ENCODE measurements at places on chromosomes 7 and 10.

DNA sequence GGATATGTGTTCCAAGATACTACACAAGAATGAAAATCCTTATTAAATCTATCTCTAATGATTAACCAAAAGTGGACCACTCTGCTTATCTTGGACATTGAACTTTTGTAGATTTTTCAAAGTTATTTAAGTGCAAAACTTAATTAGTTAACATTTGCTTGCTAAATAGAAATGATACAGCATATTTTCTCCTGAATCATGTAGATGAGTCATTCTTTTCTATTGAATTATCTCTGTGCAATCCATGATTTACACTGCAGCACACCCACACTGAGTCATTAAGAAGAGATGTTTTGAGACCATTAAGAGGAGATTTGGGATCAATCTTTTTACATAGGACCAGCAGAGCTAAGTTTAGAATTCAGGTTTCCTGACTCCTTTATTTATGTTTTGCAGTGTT is 6.6 kb upstream of the ABCC2 start:
- peak; percentile 78 for DNase-seq

- no peak for DNase-seq
Observed at GRCh38 chr7:32428546-32428945, 61.6 kb downstream of the LSM5 start.

GRCh38 chr7:28434510-28434909 is 22.2 kb downstream of the CREB5 start:
- DNase-seq, result no peak

- no peak for DNase-seq
Observed at GRCh38 chr7:76430211-76430610, 5.5 kb downstream of the ZP3 start.

GRCh38 chr10:78574547-78574946 is 494.2 kb upstream of the ZMIZ1 start:
- DNase-seq, result no peak

DNA sequence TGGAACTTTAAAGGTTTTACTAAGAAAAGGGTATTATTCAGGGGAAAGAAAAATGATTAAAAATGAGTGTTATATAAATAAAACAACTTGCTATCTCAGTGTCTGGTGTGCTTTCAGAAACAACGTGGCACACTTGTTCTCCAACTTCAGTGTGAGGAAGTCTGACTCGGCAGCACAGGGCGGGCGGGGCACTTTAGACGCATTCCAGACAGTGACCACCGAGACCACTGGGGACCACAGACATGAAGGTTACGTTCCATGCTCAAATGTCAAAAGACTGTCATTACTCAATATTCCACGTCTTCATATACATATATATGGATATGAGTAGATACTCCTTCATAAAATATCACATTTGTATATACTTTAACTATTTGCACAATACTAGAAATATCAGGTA is 87.0 kb downstream of the LARP4B start:
- DNase-seq, result peak; percentile 33

DNA sequence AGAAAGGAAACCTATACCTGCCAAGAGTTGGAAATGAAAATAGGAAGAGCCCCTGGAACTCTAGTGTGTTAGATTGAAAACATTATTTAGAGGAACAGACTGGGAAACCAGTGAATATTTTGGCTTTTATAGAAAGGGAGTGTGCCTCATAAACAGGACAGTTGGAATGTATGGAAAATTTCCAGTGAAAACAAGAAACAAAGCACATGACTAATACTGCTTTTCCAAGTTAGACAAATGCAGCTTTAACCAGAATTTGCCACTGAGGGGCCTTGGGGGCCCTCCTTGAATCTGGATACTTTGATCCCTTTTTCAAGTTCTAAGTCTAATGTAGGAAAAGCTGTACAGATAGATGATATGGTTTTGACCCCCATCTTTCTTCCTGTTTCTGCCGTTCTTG is 21.2 kb downstream of the ITGB8 start:
- DNase-seq, result no peak

DNA sequence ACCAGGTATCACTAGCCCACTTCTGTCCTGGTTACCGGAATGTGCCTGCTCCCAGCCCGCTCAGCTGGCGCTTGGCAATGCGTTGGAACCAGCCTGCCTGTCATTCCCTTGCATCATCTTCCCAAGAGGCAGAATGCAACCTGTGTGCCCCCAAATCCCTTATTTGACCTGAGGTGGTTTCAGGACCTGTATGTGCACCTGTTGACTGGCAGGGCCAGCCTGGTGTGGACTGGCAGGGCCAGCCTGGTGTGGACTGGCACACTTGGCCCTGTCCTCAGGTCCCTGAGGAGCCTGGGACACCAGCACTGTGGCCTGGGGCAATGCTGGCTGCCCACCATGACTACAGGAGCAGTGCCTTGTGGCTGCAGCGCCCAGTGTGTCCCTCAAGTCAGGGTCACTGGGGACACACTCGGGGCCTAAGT is 38.2 kb downstream of the ZNF467 start:
- no peak for DNase-seq

DNA sequence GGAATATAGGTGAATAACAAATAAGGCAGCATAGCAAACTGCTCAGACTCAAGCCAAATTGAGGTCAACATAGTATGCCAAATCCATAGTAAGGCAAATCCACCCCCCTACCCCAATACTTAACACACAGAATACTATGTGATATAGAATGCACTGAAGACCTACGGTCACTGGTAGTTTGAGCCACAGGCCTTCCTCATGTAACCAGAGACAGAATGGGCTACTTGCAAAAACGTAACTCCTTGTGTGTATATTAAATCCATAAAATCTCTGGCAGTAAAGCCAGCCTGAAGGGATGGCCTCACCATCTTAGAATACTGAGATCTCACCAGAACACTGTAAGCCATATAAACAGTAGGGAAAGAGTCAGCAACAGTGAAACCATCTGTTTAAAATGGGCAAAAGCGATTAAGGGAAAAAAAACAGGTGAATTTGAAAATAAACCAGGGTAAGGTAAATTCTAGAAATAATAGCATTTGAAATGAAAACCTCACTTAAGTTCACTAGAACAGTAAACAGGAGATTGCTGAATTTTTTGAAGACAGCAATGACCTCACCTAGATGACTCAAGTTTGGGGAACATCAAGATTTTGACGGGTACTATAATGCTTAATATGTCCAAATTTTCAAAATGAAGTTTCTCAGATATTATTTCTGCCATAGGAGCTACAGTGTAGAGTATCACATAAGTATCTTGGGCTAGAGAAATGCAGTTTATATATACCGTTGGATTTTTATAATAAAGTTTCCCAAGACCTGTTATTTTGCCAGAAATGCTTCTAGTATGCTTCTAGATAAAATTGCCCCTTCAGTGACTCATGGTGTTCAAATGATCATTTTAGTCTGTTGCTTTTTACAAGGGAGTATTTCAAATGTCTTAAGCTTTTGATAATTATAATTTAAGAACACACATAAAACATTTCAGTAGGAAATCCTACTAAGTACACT is 13.9 kb downstream of the HNRNPA2B1 start:
- DNase-seq, result no peak

DNA sequence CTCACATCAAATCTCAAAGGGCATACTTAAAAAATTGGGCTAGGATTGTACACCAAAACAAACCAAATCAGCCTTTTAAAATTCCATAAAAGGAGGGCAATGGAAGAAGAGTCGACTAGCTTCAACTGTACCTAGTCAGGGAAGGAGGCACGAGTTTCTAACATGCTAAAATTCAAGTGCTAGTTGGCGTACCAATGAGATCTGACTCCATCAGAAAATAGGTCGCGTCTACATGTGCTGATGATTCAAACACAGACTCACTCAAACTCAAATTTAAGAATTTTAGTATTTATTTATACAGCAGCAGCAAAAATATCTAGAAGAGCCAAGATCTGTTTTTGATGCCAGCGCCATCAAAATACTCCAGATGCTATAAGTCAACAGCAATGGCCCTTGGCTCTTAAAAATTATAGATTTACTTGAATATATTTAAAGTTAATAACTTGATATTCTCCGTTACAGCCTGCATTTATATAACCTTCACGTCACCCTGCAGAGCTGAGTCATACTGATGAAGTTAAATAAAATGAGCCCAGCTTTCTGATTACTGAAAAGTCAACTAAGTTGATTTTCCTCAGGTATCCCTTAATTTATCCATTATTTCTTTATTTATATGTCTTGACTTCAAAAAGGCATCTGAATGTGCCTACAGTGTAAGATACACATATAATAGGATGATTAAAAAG is 302.1 kb upstream of the IMMP2L start:
- no peak for DNase-seq

- DNase-seq, result no peak
Observed at GRCh38 chr7:88117325-88117724, 102.5 kb downstream of the SRI start.

GRCh38 chr7:132472463-132473120 is 103.7 kb downstream of the PLXNA4 start:
- peak; percentile 55 for DNase-seq

DNA sequence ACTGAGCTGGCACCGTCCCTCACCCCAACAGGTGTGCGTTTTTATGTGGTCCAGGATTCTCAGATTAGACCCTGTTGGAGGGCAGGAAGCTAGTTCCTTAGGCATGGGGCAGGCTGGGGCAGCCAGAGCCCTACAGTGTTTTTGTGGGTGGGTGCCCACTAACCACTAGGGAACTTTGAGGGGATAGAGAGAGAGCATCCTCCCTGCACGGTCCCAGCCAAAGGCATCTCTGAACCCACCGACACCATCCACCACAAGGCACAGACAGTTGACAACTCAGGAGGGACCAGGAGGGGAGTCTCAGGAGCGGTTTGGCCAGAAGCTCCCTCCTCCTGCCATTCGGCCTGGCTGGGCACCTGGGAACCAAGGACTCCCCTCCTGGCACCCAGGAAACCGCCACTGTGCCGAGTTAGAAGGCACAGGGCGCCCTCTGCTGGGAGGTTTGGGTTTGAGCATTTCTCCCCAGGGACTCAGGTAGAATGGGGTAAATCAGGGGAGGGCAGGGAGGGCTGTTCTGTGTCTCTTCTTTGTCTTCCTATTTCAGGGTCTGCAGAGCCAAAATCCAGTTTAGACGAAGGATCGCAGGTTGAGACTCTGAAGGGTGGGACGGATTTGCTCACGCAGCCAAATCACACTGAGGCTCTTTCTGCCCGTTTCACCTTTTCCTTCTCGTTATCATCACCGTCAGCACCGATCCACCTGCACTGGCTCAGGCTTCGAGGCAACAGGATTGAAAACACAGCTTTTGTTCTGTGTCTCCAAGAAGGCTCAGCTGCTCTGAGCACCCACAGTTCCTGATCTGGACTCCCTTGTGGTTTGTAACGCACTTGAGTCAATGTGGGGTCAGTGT is 84.8 kb upstream of the COL13A1 start:
- DNase-seq, result peak; percentile 26

DNA sequence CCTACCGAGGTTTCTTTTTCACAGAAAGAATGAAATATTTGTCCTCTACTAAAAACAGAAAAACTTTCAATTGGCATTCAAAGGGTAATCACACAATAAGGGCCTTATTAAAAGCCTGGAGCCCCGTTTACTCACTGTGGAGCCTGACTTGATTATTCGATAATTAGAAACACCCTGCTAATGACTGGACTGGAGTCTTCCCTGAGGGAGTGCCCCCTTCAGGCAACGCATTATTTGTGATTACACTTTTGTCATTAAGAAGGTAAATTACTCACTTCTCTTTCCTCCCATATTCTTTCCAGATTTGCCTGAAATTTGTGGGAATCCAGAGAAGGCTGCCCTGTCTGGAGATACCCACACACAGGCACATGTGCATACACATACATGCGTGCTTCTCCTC is 444.2 kb upstream of the NPVF start:
- no peak for DNase-seq

DNA sequence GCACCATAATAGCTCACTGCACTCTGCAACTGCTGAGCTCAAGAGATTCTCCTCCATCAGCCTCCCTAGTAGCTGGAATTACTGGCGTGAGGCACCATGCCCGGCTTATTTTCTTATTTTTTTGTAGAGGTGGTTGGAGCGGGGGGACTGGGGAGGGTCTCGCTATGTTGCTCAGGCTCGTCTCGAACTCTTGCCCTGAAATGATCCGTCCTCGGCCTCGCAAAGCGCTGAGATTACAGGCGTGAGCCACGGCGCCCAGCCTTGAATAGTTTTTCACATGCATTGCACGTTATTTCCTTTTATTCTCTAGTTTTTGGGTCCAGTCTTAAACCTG is 526 bp upstream of the LAMTOR4 start:
- DNase-seq, result no peak

DNA sequence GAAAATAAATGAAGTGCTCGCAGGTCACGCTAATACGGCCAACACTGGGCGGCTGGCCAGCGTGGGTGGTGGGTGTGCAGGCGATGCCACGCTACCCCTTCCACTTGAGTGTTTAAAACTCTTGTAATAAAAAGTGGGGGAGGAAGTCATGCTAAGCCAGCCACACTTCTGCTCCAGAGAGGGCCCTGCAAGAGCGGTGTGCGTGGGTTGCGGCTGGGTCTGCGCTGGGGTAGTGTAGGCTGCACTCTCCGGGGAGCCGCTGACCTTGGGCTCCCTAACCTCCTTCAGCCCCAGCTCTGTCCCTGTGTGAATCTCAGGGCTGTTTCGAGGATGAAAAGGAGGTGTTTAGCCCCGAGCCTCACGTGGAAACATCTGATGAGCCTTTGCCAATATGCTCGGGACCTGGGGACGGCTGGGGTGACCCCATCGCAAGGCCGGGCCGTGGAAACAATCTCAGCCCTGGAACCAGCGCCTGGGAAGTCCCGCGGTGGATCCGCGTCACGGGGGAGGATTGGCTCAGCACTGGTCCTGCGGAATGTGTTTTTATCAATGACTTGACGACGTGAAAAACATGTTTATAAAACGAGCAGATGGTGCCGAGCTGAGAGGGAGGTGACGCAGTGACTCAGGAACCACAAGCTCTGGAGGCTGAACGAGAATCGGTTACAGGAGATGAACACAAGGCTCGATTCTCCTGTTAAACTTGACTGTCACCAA is 278.5 kb downstream of the DNAJB6 start:
- peak; percentile 70 for DNase-seq

GRCh38 chr7:108464743-108465142 is 8.5 kb upstream of the NRCAM start:
- no peak for DNase-seq

- no peak for DNase-seq
Observed at GRCh38 chr10:88027570-88027969, 164.1 kb downstream of the PTEN start.

DNA sequence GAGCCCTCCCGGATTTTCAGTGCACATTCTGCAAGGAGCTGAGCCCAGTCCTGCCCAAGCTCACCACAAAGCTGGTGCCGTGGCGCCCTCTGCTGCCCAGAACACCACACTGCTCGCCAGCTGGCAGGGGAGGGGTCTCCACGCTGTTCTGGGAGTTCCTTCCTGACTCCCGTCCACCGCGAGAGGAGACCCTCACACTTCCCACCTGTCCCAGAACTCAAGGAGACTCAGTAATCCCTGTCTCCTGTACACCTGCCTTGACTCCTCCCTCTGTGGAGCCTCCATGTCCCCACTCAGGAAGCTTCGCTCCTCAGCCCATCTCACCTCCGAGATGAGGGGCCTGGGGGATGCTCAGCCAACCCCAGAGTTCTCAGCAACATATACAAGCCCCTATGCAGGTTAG is 11.3 kb downstream of the C10orf105 start:
- peak; percentile 33 for DNase-seq

GRCh38 chr7:36227223-36227622 is 74.2 kb downstream of the EEPD1 start:
- no peak for DNase-seq

DNA sequence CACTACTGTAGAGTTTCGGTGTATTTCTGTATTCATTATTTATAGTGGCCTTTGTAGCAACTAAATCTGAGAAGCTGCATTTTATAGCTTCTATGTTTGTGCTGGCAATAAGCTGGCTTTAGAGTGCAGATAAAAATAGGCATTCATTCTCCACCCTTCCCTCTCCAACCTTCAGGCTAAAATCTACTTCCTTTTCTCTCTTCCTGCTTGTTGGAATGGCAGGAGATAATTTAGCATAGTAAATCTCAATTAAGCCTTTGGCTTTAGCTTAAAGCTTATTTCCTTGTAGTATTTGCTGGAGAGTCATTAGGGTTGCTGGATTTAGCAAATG is 58.5 kb downstream of the CPVL start:
- DNase-seq, result no peak

Data from H4 (cell line).